ENCODE measurements at places on chromosomes 7 and 10.

DNA sequence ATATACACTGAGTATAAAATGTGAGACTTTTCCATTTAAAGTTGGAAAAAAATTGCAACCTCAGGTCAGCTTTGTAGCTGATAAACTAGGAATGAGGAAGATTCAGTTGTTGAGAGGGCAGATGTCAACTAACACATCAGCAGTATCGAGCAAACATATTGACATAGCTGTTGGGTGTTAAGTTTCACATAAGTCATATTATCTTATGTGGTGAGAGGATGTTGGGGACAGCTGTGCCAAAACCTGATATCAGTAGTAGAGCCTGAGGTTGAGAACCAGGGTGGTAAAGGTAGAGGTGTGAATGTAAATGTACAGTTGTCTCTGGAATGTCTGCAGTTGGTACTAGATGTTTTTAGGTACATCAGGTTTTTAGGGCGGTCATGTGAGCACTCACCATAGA is 5.0 kb downstream of the ZRANB1 start:
- DNase-seq: no peak

DNA sequence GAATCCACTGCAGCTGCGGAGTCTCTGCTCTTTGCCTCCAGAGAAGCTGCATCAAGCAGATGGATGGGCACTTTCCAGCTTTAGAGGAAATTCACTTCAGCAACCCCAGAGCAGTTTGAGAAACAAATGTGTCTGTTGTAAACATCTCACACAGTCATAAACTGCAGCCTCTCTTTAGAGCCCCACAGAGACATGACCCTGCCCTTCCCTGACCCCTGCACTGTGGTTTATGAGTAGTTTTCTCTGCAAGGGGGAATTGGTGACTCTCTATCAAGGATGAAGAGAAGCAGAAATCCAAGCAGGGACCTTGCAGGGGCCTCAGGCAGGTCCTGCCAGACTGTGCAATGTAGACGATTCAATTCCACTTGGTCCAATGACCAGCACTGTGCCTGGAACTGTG is 160.2 kb downstream of the SH2D4B start:
- DNase-seq: no peak

- DNase-seq: no peak
Measured at GRCh38 chr7:152572101-152572500, 103.8 kb downstream of the XRCC2 start.

GRCh38 chr7:23470330-23471105 is at the start of gene IGF2BP3:
Gene IGF2BP3, minus strand, starts transcription at chr7:23470491. Its CDS starts 381 bp downstream, at chr7:23470110.
- no peak for DNase-seq

- no peak for DNase-seq
Measured at GRCh38 chr10:124294811-124295770, 123.6 kb downstream of the OAT start.

DNA sequence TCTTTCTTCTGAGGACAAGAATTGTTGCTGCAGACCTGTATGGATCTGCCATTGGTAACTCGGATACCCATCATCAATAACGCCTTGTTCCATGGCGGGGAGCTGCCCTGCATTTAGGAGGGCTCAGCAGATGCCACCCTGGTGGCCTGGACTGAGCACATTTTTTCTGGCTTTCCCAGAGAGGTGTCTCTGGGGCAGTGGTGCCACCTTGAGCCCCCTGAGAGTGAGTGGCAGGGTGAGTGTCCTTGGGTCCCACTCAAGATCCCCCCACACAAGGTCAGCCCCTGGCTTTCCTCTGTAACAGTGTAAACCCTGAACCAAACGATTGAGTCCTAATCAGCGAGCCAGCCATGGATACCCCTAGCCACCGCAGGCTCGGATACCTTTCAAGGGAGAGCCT is 258.6 kb downstream of the GLRX3 start:
- DNase-seq: no peak

- no peak for DNase-seq
Measured at GRCh38 chr7:142932386-142933091, 1.0 kb downstream of the TRPV5 start.

DNA sequence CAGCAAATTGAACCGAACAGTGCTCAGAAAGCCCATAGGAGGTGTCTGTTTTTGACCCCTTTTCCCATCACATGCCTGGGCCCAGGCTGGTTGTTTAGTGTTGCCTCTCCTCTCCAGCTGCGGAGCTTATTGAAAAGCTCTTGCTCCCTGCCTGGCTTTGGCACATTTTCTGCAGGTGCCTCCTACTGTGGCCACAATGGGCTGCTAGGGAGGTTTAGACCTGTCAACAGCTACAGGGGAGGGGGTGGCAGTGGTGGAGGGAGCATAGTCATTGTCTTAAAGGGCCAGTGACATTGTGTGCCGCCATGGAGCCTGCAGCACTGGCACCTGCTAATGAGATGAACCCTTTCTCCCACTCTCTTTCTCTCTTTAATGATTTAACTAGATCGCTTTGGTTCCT is 13.2 kb upstream of the ENO4 start:
- no peak for DNase-seq

GRCh38 chr7:36985316-36985715 is 261.0 kb upstream of the AOAH start:
- no peak for DNase-seq

- DNase-seq: no peak
Measured at GRCh38 chr7:30805931-30806330, 34.7 kb downstream of the MINDY4 start.

GRCh38 chr10:22646388-22646853 is 68.0 kb downstream of the PIP4K2A start:
- no peak for DNase-seq

DNA sequence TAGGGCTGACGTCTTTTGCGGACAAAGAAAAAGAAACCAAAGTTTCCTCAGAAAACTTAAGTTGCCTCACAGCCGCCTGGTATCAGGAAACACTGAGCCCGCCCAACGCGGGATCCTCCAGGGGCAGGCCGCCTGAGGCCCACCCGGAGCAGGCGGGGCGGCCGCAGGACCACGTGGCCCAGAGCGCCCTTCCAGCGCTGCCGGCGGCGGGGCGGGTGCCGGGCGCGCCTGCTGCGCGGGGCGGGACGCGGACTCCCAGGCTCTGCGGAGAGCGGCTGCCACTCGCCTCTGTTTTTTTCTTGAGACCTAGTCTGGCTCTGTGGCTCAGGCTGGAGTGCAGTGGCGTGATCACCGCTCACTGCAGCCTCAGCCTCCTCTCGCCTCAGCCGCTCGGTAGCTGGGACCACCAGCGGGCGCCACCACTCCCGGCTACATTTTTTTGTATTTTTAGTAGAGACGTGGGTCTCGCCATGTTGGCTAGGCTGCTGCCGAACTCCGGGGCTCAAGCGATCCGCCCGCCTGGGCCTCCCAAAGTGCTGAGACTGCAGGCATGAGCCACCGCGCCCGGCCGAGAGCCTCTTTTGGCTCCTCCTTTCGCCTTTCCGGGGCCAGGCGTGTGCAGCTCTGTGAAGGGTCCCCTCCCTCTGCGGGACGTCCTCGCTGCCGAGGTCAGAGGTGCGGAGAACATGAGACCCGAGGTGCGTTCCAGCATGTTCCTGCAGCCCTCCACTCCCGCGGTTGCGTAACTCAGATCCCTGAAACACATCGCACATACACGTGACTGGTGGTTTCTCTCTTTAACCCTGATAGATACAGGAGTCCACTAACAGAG is 11.6 kb upstream of the HNRNPF start:
- peak; percentile 48 for DNase-seq

GRCh38 chr7:125136341-125136740 is 206.7 kb upstream of the POT1 start:
- DNase-seq: no peak

DNA sequence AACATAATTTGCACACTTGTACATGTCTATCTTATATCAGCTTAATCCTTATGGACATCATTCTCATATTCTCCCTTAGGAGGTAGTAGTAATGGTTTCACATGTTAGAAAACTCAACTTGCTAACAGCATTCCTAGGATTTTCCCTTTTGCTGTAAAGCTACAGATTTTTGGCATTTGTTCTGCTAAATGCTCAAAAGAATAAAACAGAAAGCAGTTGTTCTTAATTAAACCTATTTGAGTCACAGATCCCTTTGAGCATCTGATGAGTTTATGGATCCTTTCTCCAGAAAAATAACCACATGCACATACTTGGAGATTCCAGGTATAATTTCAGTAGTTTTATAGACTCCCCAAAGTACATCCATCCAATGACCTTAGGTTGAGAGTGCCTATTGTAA is 122.9 kb upstream of the BET1 start:
- DNase-seq: no peak

- DNase-seq: no peak
Measured at GRCh38 chr10:74179111-74179710, 28.2 kb downstream of the ADK start.

DNA sequence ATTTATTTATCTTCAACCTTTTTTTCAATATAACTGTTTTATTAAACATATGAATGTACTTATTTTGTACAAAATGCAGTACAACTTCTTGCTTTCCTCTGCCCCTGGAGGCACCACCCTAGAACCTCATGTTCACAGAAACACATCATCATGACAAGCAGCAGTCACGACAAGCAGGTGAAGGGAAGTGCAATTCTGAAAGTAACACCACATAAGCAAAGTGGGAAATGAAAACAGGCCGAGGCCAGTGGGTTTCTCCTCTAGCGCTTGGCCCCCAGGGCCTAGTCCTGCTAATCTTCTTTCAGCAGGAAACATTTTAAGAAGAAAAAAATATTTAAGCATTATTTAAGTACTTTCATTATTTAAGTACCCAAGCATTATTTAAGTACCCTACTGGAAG is 598.1 kb downstream of the SH2D4B start:
- DNase-seq: no peak

GRCh38 chr7:29341156-29341555 is 146.6 kb downstream of the CHN2 start:
- no peak for DNase-seq

GRCh38 chr10:61837755-61838171 is 63.7 kb upstream of the ARID5B start:
- no peak for DNase-seq

- no peak for DNase-seq
Measured at GRCh38 chr7:25586513-25586912, 358.2 kb upstream of the NPVF start.

GRCh38 chr7:13948019-13948801 is 41.3 kb downstream of the ETV1 start:
- no peak for DNase-seq

DNA sequence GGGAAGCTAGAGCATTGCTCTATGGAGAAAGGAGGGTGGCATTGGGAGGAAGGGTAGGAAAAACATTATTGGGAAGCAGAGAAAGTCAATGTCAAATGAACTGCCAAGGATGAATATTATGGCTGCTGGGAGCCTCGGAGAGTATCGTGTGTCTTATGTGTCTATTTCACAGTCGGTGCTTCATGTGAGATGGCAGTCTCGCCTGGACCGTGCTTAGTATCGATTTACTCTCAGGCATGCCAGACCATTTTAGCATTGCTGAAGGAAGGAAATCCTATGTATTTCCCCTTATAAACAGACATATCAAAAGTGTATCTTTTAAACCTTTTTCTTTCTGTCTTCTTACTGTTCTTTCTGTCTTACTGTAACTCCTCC is 612.6 kb downstream of the AUTS2 start:
- no peak for DNase-seq

GRCh38 chr7:70694971-70695794 is 436.8 kb upstream of the GALNT17 start:
- no peak for DNase-seq

DNA sequence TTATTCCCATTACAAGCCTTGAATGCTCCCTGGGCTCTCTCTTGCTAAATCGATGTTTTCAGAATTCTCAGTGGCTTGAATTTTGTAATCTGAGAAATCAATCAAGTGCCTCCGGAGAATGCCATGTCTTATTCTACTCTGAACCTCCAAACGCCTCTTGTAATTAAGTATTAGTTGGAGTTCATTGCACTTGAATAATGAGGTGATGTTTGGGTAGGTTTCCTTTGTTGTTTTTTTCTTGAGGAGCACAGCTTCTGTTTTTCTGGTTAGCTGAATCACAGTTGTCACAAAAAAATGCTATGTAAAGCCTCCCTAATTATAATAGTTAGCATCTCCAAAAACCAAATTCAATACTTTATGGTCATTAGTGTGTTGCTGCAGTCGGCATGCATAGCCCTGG is 100.3 kb downstream of the PLPP4 start:
- no peak for DNase-seq

DNA sequence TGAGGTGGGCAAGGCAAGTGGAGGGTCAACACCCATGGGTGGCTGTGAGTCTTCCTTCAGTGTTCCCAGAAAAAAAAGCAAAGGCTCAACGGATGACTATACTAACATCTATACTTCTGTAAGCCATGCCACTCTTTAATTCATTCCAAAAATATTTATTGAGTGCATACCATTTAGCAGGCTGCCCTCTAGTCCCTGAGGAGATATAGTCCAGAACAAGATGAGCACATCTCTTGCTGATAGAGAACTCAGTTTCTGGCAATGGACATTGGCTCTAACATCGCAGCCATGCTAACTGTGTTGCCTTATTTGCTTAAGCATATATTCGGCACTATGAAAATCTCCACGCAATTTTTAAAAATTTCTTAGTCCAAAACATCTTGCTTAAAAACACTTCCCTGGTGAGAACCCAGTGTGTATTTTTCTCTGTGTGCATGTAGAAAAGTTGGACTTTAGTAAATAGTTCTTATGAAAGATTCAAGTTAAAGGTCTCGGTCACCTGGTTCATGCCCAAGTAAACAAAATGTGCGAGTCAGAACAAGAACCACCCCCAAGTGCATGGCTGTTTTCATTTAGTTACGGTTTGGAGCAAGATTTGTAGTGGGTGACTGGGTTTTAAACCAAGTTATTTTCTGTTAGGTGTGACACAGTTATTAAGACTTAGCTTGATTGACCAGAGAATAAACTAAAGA is 69.8 kb downstream of the MET start:
- no peak for DNase-seq

DNA sequence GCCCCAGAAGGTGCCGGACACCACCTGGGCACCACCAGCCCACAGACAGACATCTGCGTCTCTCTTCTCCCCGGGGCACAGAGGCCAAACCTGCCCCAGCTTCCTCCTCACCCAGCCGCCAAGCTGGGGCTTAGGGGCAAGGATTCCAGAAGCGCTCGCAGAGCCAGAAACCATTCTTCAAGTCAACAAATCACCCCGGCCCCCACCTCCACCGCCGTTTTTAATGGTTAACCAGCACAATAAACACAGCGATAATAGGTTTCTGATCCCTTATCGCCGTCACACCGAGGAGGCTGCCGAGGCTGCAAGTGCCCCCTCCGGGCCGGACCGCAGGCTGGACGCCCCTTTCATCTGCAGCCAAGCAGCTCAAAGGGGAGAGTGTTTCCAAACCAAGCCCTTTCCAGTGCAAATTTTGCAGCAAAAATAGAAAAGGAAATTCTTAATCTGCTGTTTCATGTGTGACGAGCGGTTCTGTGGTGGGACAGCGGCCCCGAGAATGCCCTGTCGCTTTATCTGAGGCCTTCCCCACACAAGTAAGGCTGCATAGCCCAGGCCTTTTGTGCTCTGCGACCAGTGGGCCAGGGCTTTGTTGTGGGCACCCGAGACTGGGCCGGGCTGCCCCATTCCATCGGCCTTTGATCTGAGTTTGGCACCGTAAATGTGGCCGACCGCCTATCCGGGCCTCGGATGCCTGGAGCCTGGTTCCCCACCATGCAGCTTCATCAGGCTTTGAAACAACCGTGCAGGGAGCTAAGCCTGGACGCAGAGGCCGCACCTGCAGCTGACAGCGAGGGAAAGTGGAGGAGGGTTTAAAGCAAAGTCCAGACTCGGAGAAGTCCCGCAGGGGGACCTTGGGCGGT is 83.2 kb downstream of the FOXL3 start:
- no peak for DNase-seq

GRCh38 chr7:4134631-4135030 is 547.5 kb upstream of the FOXK1 start:
- no peak for DNase-seq

- DNase-seq: no peak
Measured at GRCh38 chr10:70913893-70914240, 25.5 kb upstream of the PCBD1 start.

GRCh38 chr10:47378606-47379444 is 5.3 kb downstream of the ZNF488 start:
- DNase-seq: no peak

GRCh38 chr7:143974459-143974858 is 19.8 kb downstream of the OR2F1 start:
- DNase-seq: no peak
